ENCODE measurements at places on chromosomes 1 and 21. TPM values are rescaled to one million over a fixed set of nuclear protein-coding genes. Genes with fewer than 3 reads are reported as not detected.

The INTS7 gene
- 15.9 TPM for total RNA-seq

The PRELP gene
- 91.8 TPM for total RNA-seq

The PCP4 gene
- 1.0 TPM for total RNA-seq

DNA sequence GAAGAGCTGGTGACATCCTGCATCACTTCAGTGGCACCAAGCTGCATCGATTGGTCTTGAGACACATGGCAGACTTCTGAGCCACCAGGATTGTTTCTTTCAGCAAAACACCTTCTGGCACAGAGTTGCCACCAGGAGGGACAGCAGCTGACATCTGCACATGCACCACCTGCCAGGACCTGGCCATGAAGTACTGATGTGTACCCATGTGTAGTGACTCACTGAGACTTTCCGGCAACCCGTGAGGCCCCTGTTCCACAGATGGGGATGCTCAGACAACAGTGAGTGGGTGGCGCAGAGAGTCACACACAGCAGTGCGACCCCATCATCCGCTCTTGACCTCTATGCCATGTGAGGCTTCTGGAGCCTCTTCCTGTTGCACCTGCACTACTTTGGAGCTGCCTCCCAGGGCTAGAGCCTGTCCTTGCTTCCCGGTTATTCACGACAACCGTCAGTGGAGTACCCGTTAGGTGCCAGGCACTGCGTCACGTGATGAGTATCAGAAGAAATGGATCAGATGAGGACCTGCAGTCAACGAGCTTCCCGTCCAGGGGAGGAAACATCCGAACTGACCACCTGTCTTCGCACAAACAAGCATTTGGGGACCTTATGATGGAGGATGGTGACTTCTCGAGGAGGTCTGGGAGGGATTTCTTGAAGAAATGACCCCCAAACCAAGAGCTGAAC lies 80.5 kb upstream of the VAMP3 start:
- no peak overlapping the region for H3K27ac ChIP-seq
- DNase-seq: no peak
- H3K27me3 ChIP-seq: peaks cover 5% of the 10 kb centered on the region
- H3K4me1 ChIP-seq: no peaks in the 10 kb centered on the region
- no peak overlapping the region for H3K4me3 ChIP-seq

DNA sequence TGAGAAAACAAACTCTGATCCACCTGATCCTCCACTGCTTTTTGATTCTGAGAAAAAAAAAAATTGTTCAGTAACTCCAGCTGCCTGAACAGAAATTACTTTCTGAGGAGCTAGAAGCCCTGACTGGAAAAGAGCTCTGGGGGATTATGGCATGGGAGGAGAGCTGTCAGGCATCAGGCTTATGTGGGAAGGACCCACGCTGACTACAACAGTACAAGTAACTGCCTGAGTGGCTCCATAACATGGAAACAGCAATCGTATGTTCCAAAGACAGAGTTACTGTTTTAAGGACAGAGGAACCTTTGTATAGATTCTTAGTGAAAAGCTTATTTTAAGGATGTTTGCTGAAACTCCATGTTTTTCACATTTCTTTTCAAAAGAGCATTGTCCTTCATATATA lies 1.2 kb upstream of the ANGPTL7 start:
- no peak overlapping the region for H3K4me3 ChIP-seq
- H3K4me1 ChIP-seq: no peaks in the 10 kb centered on the region
- DNase-seq: no peak
- H3K27me3 ChIP-seq: no peaks in the 10 kb centered on the region

DNA sequence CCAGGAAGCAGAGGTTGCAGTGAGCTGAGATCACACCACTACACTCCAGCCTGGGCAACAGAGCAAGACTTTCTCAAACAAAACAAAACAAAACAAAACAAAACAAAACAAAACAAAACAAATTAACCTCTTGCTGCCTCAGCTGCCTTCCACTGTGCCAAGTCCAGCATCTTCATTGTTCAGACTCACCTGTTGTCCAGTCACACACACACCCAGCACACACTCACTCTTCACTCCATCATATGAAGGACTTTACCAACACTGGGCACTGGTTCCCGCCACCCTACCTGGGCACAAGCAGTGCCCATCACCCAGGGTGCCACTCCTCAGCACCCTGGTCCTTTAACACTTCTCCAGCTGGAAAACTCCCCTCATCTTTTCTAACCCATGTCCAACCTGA lies 14.6 kb downstream of the PYCR2 start:
- no peak overlapping the region for H3K27ac ChIP-seq
- H3K4me1 ChIP-seq: no peaks in the 10 kb centered on the region
- no peak for DNase-seq
- no peak overlapping the region for H3K4me3 ChIP-seq

GRCh38 chr1:156284112-156284511 lies at the start of gene TMEM79:
Gene TMEM79, plus strand, starts transcription at chr1:156284325. Its CDS starts 902 bp downstream, at chr1:156285227.
- peaks cover 25% of the 10 kb centered on the region for H3K4me1 ChIP-seq
- H3K4me3 ChIP-seq: peak within 1 kb of the TSS; percentile 67
- H3K27ac ChIP-seq: peak within 1 kb of the TSS; percentile 88

- DNase-seq: no peak
- no peak overlapping the region for H3K4me3 ChIP-seq
- H3K4me1 ChIP-seq: peaks cover 7% of the 10 kb centered on the region
- H3K36me3 ChIP-seq: no peaks in the 10 kb centered on the region
- no peak overlapping the region for H3K27ac ChIP-seq
Measured at GRCh38 chr1:198153103-198153502, 3.7 kb upstream of the NEK7 start.

GRCh38 chr1:116297495-116298212 lies 75.4 kb upstream of the ATP1A1 start:
- no peaks in the 10 kb centered on the region for H3K27me3 ChIP-seq
- no peak overlapping the region for H3K27ac ChIP-seq
- H3K4me1 ChIP-seq: no peaks in the 10 kb centered on the region
- H3K36me3 ChIP-seq: no peaks in the 10 kb centered on the region
- no peak for DNase-seq

DNA sequence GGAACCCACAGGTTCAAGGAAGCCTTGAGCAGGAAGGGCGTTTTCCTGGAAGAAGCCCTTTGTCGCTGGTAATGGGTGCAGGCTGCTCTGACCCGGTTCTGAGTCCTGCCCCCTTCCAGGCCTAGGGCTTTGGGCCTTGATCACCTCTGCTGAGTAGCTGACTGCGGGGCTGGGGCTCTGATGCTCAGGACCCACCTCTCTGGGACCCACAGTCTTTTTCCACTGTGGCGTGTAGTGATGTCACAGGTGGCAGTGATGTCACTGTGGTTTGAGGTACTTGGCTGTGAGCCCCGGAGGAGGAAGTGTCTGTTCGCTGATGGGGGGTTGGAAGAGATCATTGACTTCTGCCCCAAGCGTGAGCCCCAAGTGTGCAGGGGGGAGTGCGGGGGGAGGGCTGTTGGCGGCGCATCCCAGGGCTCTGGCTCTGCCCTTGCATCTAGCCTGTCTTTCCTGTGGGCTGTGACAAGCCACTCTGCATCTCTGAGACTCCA lies 6.9 kb downstream of the TNFRSF1B start:
- no peaks in the 10 kb centered on the region for H3K27me3 ChIP-seq
- peaks cover 74% of the 10 kb centered on the region for H3K4me1 ChIP-seq
- no peaks in the 10 kb centered on the region for H3K36me3 ChIP-seq
- H3K4me3 ChIP-seq: no peak overlapping the region

Data from upper lobe of right lung (tissue), 1 donor.